H9 (cell line): ENCODE measurements at places on chromosomes 2 and 18. TPM values are rescaled to one million over a fixed set of nuclear protein-coding genes. Genes with fewer than 3 reads are reported as not detected.

GRCh38 chr2:108936076-108936864 lies 52.8 kb downstream of the EDAR start:
- no peak for DNase-seq

GRCh38 chr2:172725746-172726145 lies 9.9 kb upstream of the RAPGEF4 start:
- DNase-seq = no peak

Gene ASB18
- total RNA-seq = not detected in 2 replicates

DNA sequence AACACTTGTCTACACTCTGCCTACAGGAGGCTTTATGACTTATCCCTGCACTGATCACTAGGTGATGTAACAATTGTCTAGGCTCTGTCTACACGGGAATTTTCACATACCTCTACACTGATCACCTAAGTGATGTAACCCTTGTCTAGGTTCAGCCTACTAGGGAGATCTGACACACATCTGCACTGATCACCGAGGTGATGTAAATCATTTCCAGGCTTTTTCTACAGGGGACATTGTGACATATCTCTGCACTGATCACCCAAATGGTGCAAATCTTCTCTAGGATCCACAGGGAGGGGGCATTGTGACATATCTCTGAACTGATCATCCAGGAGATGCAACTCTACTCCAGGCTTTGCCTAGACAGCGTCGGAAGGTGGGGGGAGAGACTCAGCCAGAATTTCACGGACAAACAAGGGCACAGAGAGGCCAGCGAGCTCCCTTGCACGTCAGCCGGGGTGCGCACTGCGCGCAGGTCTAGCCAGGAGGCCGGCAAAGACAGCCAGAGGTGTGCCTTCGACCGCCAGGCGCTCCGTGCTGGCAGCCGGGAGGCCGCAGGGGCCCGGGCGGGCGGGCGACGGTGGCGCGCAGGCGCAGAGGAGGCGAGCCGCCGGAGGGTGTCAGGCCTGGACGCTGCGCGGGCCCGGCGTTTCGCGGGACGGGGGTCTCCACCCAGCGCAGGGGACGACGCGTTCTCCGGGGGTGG lies 46.9 kb upstream of the USP14 start:
- peak; percentile 72 for DNase-seq

Gene ID2
- total RNA-seq = 48.0 and 48.6 TPM in 2 replicates

- no peak for DNase-seq
These were observed 101.5 kb downstream of the MAP2 start for GRCh38 chr2:209525331-209525730.

DNA sequence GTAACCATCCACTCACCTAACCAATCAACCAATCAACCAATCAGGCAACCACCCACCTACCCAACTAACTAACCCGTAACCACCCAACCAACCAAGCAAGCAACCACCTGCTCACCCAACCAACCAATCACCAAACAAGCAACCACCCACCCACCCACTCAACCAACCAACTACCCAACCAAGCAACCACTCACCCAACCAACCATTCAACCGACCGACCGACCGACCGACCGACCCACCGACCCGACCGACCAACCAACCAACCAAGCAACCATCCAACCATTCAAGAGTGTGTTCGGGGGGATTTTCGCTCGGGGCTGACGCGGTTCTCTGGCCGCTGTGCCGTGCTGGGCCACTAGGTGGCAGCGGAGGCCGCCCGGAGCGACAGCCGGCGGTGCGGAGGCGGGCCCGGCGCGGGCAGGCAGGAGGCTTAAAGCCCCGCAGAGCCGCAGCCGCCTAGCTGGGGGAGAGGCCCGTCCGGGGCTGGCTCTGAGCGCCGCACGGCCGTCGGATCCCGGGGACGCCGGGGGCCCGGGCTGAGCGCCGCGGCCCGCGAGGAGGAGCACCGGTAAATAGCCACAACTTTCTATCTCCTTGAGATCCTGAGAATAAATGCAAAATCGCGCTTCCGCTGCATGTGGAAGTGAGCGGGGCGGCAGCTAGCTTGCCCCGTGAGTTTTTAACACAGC lies at the start of gene MC5R:
TSS of gene MC5R (plus strand) at position 443 of the 689 bp plus-strand sequence. CDS start 1,617 bp downstream, outside the sequence.
- DNase-seq = peak; percentile 76

DNA sequence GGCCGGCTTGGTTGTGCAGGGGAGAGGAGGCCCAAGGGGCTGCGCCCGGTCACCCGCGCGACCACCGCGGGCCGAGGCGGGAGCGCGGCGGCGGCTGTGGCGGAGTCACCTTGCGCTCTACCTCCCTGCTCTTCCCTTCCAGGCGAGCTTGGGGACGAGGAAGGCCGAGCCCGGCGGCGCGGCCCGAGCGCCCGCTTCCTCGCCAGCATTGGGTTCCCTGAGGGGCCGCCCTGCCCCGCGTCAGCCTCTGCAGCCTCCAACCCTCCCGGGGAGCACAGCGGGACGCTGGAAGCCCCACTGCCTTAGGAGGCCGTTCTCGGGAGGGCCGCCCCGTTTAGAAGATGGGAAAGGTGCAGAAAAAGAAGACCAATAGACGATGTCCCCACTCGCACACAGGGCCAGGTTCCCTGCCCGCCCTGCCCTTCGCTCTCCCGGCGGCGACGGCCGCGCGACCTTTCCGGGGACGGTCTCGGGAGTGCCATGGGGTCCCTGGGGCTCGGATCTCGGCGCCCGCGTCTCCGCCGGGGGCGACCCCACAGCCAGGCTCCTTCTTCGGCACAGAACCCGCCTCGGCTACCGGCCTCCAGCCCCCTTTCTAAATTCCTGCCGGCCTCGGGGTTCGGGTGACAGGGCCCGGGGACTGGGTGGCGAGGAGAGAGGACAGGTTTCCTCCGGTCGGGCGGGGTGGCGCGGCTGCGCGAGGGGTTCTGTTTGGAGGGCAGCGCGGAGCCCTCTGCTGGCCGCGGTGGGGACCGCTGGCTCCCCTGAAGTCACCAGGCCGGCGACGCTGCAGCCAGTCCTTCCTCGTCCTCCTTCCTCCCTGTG lies 85.5 kb downstream of the HS6ST1 start:
- DNase-seq = peak; percentile 89

- DNase-seq = no peak
These were observed 68.5 kb downstream of the ETAA1 start for GRCh38 chr2:67465623-67466022.
